Cerebellar nuclear complex (tissue), 1 donor: ENCODE measurements at places on chromosomes 12 and 14.

GRCh38 chr12:8226355-8226754, 1.1 kb downstream of the FAM90A1 start:
- no peak for DNase-seq

- DNase-seq: peak; percentile 81
Measured at GRCh38 chr14:44962334-44963043, 499 bp downstream of the TOGARAM1 start.

DNA sequence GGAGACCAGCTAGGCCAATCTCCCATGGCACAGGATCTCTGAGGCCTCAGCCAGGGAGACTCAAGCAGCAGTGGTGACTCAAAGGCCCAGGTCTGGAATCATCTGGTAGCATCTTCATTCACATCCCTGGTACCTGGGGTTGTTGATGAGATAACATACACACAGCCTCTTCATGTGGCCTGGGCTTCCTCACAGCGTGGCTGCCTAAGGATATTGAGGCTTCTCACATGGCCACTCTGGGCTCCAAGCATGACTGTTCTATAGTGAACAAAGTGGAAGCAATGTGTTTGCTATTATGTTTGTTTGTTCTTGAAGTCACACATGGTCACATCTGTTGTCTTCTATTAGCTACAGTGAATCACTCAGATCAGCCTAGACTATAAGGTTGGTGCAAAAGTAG, 584.1 kb downstream of the VRK1 start:
- no peak for DNase-seq

DNA sequence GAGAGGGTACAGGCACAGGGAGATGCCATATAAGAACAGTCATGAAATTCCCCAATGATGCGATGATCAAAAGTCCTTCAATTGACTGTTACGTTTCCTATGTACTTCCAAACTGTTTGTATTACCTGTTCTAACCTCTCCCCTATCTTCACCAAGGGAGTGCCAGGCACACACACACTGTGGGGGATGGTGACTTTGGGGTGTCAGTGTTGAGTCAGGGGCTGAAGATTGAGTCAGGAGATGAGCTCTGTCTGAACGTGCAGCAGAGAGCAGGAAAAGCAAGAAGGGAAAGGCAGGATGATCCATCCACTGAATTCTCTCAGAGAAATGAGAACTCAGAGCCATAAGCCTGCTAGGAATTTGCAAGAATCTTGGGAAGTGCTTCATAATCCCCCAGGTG, 153.4 kb downstream of the EFCAB11 start:
- no peak for DNase-seq

GRCh38 chr12:70451528-70451927, 85.4 kb downstream of the KCNMB4 start:
- DNase-seq: no peak

DNA sequence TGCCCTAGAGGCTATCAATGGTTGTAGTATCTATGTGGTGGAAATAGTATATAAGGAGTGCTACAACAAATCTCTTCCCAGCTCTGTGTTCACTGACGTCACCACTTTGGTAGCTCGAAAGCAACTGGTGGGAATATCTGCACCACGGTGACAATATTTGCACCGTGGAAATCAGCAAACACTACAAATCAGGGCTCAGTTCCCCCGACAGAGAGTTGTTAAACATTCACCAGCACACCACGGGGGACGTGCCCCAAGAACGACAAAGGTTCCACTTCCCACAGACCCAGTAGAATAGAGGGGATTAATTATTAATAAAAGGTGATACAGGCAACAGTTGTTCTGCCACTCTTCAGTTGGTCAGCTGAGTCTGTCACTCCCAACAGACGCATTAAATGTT, 98.4 kb downstream of the CCDC60 start:
- DNase-seq: no peak

GRCh38 chr12:288687-289086, 26.1 kb upstream of the SLC6A13 start:
- DNase-seq: peak; percentile 94

GRCh38 chr12:109258607-109259544, 50.2 kb downstream of the FOXN4 start:
- no peak for DNase-seq

DNA sequence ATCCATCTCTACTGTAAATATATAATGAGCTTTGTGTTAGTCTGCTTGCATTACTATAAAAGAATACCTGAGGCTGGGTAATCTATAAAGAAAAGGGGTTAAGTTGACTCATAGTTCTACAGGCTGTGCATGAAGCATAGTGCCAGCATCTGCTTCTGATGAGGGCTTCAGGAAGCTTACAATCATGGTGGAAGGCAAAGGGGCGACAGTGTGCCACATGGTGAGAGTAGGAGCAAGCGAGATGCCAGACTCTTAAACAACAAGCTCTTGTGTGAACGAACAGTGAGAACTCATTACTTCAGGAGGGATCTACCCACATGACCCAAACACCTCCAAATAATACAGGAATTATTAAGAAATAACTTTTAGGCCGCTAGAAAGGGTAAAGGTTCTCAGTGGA, 28.1 kb downstream of the APOBEC1 start:
- no peak for DNase-seq

GRCh38 chr12:127355061-127355841, 911.7 kb upstream of the TMEM132C start:
- DNase-seq: no peak
